Activated naive CD8-positive, alpha-beta T cell treated with anti-CD3 and anti-CD28 coated beads, Interleukin-2, amount 50 U/mL, for 24 hours (primary cell): ENCODE measurements at places on chromosomes 13 and 19.

DNA sequence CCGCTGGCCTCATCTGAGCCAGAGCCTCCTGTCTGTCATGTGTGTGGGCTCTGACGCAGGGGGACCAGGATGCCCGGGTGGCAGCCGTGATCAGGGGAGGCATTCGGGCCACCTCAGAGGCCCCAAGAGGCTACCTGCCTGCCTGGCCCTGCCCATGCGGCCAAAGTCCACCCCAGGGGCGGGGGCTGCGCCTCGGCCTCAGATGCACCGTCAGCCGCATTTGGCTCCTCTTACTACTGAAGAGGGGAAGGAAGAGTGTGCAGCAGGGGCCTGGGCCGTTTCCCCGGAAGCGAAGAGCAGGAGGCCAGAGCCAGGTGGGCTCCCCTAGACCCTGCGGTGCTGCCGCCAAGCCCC is 34.0 kb downstream of the C13orf46 start:
- no peaks in the 10 kb centered on the region for H3K36me3 ChIP-seq
- no peak overlapping the region for H3K27ac ChIP-seq
- no peaks in the 10 kb centered on the region for H3K4me1 ChIP-seq
- DNase-seq, result no peak

- peak within 1 kb of the TSS; percentile 69 for H3K4me3 ChIP-seq
- peak; percentile 45 for DNase-seq
These were observed at the start of gene SYT3 for GRCh38 chr19:50639121-50640112. TSS of gene SYT3 (minus strand) at chr19:50639881. CDS start at chr19:50637411, 2,470 bp downstream.

GRCh38 chr13:108795841-108796240 is 166.4 kb downstream of the MYO16 start:
- H3K36me3 ChIP-seq, result no peaks in the 10 kb centered on the region
- no peak for DNase-seq
- no peaks in the 10 kb centered on the region for H3K4me1 ChIP-seq
- no peak overlapping the region for H3K27ac ChIP-seq
- H3K4me3 ChIP-seq, result no peak overlapping the region

GRCh38 chr13:59643364-59643841 is 520.3 kb downstream of the DIAPH3 start:
- no peak for DNase-seq
- H3K36me3 ChIP-seq, result no peaks in the 10 kb centered on the region
- H3K4me3 ChIP-seq, result no peak overlapping the region
- no peak overlapping the region for H3K27ac ChIP-seq
- no peaks in the 10 kb centered on the region for H3K27me3 ChIP-seq

GRCh38 chr13:23899555-23899954 is 2.3 kb upstream of the C1QTNF9B start:
- no peak overlapping the region for H3K4me3 ChIP-seq
- no peaks in the 10 kb centered on the region for H3K36me3 ChIP-seq
- DNase-seq, result peak; percentile 24
- peaks cover 6% of the 10 kb centered on the region for H3K4me1 ChIP-seq
- no peak overlapping the region for H3K27ac ChIP-seq

GRCh38 chr13:36454987-36455386 is 22.7 kb downstream of the CCNA1 start:
- H3K27me3 ChIP-seq, result peaks cover 6% of the 10 kb centered on the region
- H3K4me1 ChIP-seq, result no peaks in the 10 kb centered on the region
- DNase-seq, result no peak
- no peaks in the 10 kb centered on the region for H3K36me3 ChIP-seq
- H3K27ac ChIP-seq, result no peak overlapping the region

DNA sequence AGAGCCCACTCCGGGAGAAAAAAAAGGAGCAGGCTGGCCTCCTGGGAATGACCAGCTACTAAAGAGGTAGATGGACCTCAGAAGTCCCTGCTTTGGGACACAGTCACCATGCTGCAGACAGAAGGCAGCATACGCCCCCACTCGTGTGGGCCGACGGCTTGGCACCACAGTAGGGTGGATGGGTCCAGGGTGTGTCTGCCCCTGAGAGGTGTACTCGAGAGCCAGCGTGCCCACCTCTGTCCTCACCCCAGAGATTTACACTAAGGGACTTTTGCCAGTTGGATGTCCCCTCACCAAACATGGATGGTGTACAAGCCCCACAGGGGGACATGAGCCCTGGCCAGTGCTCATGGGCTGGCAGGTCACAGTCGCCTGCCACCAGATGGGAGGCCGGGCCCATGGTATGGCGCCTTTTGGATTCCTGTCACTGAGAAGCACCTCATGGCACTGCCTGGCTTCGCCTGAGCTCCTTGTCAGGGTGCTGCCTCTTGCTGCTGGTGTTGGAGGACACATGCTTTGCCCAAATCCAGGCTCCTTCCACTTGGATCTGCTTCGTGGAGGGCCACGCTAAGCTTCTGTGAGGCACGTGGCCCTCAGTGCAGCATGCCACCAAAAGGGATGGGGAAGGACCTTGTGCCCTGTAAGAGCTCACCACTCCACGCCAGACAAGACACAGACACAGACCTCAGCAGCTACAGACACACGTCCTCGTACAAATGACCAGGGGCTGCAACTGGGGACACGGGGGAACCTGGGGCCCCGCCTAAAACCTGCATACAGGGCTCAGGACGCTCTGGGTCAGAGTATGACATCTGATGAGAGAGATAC is 13.3 kb upstream of the EPHX3 start:
- H3K36me3 ChIP-seq, result peaks cover 35% of the 10 kb centered on the region
- no peak for DNase-seq
- no peaks in the 10 kb centered on the region for H3K27me3 ChIP-seq
- no peak overlapping the region for H3K27ac ChIP-seq
- no peak overlapping the region for H3K4me3 ChIP-seq

DNA sequence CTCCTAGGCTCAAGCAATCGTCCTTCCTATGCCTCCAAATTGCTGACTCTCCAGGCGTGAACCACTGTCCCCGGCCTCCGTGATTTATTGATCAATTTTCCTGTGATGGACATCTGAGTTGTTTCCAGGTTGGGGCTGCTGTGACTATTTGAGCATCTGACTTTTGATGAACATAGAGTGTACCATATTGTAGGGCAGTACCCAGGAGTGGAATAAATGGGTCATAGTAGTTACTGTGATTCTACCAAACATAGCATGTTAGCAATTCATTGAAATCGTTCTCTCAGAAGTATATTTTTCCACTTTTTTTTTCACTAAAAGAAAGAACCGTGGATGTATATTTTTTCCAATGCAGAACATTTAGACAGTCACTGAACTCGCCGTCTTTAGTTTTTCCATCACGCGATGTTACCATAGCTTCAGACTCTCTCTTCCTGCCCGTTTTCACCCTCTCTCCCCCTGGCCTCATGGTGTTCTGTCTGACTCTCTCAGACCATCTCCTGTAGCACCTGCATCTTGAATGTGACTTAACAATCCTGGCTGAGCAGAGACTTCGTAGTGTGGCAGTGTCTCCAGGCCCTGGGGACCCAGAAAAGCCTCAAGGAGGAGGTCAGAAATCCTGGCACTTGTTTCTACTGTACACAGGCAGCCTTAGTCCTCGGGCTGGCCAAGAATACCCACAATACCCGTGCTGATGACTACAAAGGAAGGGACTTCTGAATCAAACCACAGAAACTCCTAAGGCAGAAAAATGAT is 3.2 kb upstream of the RASGRP4 start:
- peak overlapping the region; percentile 38 for H3K4me3 ChIP-seq
- peak; percentile 27 for DNase-seq
- H3K27me3 ChIP-seq, result peaks cover 12% of the 10 kb centered on the region
- peaks cover 42% of the 10 kb centered on the region for H3K4me1 ChIP-seq
- no peaks in the 10 kb centered on the region for H3K36me3 ChIP-seq
- H3K27ac ChIP-seq, result peak overlapping the region; percentile 93

GRCh38 chr13:36453516-36453915 is 21.2 kb downstream of the CCNA1 start:
- H3K27me3 ChIP-seq, result peaks cover 8% of the 10 kb centered on the region
- H3K36me3 ChIP-seq, result no peaks in the 10 kb centered on the region
- no peak overlapping the region for H3K27ac ChIP-seq
- DNase-seq, result no peak
- no peaks in the 10 kb centered on the region for H3K4me1 ChIP-seq

DNA sequence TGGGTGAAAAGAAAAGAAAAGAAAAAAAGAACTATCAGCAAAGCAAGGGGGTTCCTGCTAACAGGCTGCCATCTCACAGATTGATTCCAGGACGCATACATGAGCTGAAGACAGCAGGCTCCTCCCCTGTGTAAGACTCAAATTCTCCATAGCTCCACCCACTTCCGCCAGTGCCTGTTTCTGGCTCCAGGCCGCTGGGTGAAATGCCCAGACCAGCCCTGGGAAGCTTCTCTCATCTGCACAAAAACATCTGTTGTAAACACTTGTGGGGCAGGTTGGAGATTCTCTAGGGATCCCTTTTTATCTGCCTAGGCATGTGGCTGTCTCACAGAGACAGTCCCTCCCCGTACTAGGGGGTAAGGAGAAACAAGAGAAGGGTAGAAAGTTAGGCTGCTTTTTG is 1054.4 kb upstream of the SPRY2 start:
- no peak for DNase-seq
- H3K36me3 ChIP-seq, result no peaks in the 10 kb centered on the region

DNA sequence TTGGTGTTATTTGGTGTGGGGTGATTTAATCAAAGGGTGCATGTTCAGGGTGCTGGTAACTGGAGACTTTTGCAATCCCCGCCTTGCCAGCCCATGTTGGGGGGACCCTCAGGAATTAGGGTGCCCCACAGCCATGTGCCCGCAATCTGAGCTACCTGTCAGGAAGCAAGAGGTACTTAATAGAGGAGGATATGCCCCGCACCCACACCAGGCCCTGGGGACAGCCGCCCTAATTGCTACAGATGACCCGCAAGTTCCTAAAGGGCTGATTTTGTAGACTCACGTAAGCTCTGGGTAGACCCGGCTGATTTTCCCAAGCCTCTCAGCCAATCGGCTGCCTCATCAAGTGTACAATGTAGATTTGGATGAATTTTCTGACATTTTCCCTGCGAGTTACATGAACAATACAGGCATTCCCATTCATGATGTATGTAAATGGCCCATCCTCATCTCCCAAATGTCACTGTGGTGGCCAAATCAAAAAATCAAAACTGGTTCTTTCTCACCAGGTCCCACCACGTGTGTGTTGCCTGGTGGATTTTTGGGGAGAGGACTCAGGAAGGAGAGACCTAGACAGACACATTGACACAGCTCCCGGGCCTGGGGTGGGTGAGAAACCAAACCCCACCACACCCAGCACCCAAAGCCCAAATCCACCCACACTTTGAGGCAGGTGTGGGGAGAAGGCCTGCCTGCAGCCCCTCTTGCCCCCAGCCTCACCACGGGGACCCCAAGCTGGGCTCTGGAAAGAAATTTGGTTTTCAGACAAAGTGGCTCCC is 119.2 kb upstream of the SPACA7 start:
- H3K4me1 ChIP-seq, result no peaks in the 10 kb centered on the region
- no peak overlapping the region for H3K27ac ChIP-seq
- no peak for DNase-seq
- H3K27me3 ChIP-seq, result no peaks in the 10 kb centered on the region
